ENCODE measurements at places on chromosomes 5 and 9.

DNA sequence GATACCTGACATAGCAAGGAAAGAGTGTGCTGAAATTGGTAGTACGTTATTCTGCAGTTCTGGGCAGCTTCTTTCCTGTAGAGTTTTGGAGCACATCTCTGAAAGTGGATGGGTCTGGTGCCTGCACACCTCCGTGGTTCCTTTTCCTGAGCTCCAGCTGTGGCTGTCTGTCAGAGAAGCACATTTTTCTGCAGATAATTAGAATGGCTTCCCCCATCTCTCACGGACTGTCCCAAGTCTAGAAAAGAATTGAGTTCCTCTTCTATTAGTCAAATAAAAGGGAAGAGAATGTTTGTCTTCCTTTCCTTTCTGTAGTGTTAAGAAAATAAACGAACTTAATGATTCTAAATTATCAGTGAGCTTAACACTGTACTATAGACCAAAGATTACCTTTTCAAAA, 55.7 kb downstream of the VCAN start:
- DNase-seq = no peak

- no peak for DNase-seq
These were observed 80.0 kb upstream of the OTULINL start for GRCh38 chr5:14501353-14502293.

GRCh38 chr5:72301557-72301956, 18.5 kb downstream of the MRPS27 start:
- no peak for DNase-seq

DNA sequence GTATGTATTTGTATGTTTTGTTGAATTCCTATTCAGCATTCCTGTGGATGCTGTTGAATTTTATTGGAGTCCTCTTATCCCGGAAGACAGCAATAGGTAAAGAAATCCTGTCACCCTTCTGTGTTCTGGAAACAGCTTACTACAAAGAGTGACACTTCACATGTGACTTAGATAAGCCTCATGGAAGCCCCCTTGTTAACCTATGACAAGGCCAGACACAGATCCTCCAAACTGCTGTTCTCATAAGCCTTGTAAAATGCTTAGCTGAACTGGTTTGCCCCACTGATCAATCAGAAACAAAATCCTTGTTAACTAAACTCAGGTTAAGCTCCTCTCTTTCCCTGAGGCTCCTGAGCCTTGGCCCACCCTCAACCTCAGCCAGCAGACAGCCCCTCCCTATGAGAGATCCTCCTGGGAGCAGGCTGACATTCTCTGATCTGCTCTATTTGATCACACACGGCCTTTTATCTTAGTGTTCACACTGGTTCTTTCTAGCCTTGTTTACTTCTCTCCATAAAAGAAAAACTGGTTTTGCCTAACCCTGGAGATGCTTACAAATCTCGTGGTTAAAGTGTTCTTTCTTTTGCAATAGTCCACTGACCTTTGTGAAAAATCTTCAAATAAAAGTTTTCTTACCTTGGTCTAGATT, 29.4 kb upstream of the ATP6V1G1 start:
- no peak for DNase-seq

GRCh38 chr9:114888607-114889006, 41.8 kb downstream of the TNFSF8 start:
- no peak for DNase-seq

DNA sequence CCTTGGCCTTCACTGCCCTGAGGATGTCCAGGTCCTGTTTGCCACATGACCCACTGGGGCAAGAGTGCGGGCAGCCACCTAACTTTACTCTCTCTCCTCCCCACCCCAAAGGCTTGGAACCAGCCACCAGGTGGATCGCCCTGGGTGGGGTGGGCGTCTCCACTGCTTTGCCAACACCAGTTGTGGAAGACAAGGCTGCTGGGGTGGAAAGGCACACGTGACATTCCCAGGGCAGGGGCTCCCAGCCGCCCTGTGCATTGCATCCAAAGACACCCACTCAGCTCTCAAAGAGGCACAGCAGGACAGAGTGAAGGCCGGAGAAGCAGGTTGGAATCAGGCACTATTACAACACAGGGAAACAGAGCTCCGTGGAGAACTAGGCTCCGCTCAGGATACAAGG, 162.2 kb downstream of the OLFM1 start:
- no peak for DNase-seq

DNA sequence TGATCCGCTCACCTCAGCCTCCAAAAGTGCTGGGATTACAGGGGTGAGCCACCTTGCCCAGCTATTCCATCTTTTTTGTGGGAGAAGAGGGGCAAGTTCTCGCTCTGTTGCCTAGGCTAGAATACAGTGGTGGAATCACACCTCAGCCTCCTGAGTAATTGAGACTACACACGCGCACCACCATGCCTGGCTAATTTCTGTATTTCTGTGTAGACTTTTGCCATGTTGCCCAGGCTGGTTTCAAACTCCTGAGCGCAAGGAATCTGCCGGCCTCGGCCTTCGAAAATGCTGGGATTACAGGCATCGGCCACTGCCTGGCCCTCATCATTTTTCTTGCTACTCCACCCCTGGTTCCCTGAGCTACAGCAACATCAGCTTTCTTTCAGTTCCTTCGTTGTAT, 2.8 kb upstream of the NOL6 start:
- no peak for DNase-seq

GRCh38 chr9:131194762-131195161, 69.4 kb downstream of the NUP214 start:
- no peak for DNase-seq

DNA sequence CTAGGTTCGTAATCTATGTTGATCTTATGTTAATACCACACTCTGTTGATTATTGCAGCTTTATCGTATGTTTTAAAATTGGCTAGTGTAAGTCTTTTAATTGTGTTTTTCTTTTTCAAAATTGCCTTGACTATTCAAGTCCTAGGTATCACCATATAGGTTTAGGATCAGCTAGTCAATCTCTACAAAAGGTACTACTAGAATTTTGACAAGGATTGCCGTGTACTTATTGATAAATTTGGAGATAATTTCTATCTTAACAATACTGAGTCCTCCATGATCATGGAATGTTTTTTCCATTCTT, 117.9 kb upstream of the PRSS3 start:
- DNase-seq = no peak

GRCh38 chr5:134127376-134127861, 12.9 kb downstream of the TCF7 start:
- peak; percentile 48 for DNase-seq

DNA sequence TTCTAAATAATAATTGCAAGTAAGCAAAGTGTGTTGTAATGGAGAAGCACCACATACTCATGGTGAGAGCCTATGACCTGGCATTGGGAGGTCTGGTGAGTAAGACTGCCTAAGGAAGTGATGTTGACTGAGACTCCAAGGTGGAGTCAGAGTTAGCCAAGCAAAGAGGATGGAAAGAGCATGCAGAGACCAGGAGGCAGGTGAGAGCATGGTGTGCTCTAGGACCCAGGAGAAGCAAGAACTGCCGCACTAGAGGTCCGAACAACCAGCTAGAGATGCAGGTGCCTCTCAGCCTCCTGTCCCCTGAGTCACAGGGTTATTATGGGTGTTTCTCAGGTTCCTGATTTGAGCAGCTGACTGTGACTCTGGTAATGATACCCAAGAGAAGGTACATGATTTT, 27.3 kb downstream of the ANP32B start:
- DNase-seq = peak; percentile 40

DNA sequence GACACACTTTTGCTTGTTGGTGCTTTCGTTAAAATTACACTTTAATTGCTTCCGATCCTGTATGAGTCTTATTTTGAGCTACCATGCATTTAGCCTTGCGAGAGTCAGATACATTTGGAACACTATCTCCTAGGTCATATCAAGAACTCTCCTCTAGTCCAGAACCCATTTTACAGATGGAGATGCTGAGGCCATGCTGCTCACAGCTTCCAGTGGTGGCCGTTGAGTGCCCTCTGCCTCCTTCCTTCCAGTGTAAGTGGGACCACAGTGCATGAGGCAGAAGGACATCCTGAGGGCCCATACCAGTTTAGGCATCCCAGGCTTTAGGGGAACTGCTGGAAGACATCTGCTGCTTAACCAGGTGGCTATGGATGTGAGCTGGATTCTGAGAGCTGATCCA, 6.9 kb downstream of the CCNI2 start:
- no peak for DNase-seq

GRCh38 chr5:64209353-64209752, 43.7 kb downstream of the RNF180 start:
- DNase-seq = no peak

- DNase-seq = no peak
These were observed 306.1 kb downstream of the GLIS3 start for GRCh38 chr9:3993773-3994172.

DNA sequence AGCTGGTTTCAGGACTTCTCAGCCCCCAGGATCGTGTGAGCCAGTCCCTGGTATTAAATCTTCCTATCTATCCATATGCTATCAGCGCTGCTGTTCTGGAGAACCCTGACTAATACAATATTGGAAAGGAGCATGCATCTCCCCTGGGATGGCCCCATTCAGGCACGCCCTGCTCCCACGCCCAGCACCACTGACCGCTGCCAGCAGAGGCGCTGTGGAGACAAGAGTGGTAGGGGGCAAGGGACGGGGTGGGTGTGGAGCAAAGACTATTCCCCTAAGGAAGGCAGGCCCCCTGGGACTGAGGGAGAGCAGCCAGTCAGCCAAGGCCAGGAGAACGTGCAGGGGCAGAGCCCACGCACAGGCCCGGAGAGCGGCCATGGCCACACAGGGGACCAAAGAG, 116.0 kb downstream of the VAV2 start:
- DNase-seq = no peak

DNA sequence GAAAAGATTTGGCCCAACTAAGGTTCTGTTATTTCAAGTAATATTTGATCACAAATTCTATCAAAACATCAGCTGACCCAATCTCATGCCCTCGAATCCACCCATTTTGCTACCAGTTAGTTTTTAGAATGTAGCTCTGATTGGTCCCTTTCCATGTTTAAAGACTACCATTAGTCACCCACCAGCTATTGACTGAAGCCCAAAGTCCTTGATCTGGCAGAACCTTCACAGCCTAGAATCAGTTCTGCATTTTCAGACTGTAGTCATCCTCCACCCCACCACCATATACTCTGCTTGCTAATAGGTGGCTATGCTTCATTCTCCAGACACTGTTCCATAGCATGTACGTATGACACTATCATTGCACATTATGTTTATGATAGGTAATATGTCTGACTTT, 182.2 kb upstream of the TARS1 start:
- no peak for DNase-seq

DNA sequence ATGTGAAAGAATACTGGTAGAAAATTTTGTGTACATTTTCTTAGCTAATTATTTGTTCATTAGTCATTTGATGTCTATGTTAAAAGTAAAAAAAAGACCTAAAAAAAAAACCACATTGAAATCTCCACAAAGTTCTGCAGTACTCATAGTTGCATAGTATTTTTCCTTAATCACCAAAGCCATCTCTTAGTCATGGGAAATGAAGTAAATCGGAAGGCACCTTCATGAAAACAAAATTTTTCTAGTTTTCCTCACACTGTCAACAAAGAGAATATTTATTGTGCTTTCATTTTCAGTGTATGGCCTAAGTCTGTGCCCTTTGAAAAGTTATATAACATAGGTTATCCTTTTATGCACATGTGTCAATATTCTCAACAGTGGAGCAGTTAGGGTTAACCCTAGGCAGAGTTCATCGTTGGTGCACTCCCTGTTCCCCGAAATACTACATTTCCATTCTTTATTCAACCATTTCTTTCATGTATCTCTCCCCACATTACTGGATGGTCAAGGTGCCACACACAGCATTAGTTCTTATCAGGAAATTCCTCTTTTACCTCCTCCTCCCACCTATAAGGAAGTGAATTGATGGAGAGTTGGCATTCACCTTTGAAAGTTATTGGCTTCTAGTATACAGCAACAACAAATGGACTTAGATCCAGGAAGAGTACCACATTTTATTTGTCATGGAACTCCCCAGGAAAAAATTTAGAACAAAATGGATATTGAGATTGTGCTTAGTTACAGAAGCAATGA, 93.1 kb downstream of the NUDT12 start:
- no peak for DNase-seq

GRCh38 chr9:127096208-127096607, 26.2 kb downstream of the ANGPTL2 start:
- no peak for DNase-seq

- no peak for DNase-seq
These were observed 193.3 kb downstream of the LURAP1L start for GRCh38 chr9:12968093-12968492.

DNA sequence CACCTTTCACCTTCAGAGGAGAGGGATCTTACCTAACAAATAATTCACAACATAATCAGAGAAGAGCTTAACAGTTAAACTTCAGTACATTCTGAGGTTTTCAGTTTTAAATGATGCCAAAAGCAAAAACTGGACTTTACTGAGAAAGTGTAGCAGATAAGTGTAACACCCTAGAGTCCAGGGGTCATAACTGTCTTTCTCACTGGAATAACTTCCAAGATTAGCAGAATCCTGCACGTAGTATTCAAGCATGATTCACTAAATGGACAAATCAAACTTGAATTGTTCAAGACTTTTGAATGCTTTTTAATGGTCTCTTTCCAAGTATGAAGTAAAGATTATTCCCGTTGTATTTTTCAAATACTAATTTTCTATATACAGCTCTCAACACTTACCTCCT, 180.1 kb upstream of the NREP start:
- no peak for DNase-seq

DNA sequence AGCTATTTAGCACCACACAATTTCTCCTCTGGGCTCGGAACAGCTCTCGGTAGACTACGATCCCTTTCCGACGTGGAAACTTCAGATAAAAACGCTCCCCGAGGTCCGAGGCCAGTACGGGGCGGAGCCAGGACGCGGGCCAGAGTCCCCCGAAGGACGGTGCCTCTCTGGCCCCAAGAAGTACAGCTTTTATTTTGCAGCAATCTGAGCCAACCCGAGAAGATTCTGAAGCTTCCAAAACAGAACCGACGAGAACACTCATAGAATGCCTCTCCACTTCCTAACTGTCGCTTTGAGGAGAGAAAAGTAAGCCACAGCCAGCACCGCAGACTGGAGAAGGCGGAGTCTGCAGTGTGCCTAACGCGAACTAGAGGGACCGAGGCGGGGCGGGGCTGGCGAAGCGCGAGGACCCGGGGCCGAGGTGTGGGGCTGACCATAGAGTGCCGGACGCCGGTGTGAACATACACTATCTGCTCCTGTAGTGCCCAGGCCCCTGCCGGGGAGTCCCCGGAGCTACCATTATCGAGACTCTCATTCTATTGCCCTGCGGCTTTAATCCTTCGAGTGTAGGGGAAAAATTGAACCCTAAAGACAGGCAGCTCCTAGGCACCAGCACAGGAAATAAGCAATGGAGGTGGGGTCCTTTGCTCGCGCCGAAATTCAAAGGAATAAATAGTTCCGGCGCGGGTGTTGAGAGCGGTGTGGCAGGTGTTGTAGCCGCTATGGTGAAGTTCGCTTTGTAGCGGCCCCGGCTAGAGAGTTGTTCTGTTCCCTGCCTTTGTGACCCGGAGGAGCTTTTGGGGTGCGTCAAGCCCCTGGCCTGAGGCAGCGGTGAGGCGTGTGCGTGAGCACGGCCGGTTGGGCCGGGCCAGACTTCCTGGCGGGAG, at the start of gene SMC2:
SMC2 (plus strand) TSS at position 663 of the 887 bp plus-strand sequence. CDS start 1,076 bp downstream, outside the sequence.
- DNase-seq = peak; percentile 91
